Stimulated activated naive B cell treated with anti-CD40 and anti-IgM and Interleukin-4, amounts not matched to agents 10 μg/mL and 1 μg/mL and 100 μg/mL, for 72 hours (primary cell): ENCODE measurements at places on chromosomes 11 and 22.

DNA sequence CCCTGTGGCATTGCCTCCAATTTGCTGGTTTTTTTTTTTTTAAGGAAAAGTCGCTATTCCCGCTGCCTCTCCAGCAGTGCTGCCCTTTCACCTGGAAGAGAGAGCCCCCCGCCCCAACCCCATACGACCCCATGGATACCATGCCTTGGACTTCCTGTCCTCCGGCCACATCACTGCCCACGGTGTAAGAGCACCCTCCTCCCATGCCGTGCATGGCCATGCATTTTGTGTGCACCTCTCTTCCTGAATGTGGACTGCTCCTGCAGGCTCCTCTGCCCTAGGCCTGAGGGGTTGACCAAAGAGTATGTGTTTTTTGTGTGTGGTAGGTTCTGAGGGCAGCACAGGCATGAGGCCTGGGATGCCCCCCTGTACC lies 65.6 kb upstream of the SPON1 start:
- no peak for DNase-seq

DNA sequence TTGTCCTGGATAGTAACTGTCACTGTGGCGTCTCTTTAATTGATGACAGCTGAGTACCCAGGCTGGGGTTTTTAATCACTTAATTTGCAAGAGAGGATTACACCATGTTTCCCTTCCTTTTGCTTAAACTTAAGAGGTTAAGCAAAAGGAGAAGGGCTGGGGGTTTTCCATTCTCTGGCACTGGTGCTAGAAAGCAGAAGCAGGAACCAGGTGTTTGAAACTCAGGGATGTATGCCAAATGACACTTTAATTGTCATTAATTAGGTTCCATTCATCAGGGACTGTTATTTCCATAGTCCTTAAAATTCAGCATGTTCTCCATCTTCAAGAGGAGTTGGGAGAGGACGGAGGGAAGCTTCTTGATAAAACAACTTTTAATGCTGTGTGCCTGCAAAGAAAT lies 746.2 kb downstream of the NELL1 start:
- no peak for DNase-seq

GRCh38 chr11:8612522-8612921 lies 18.5 kb upstream of the STK33 start:
- DNase-seq = no peak

DNA sequence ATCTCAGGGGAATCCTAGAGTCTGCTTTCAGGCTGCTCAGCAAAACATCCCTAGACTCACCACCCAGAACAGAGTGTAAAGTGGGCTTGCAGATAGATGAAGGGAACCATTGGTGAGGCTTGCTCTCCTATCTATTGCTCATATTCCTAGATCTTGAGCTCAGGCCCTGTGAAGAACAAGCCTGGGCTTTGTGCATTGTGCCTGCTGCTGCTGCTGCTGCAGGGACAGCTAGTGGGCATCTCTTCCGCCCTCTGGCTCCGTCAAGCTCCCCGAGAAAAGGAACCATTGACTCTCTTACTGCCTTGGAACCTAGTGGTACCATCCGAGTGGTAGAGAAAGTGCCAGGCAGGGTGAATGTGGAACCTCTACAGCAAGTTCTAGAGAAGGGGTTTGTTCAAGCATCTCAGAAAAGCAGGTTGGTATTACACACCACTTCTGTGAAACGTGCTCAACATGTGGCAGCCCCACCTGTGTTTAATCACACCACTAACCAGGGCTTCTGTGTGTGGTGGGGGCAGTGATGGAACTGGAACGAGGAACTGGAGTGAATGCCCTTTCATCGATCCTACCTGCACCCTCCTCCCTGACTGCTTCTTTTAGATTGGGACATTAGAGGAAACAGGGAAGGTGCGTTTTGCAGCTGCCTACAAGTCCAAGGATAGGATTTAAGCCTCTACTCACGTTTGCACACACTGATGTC lies 4.4 kb downstream of the BACE1-AS start:
- no peak for DNase-seq

DNA sequence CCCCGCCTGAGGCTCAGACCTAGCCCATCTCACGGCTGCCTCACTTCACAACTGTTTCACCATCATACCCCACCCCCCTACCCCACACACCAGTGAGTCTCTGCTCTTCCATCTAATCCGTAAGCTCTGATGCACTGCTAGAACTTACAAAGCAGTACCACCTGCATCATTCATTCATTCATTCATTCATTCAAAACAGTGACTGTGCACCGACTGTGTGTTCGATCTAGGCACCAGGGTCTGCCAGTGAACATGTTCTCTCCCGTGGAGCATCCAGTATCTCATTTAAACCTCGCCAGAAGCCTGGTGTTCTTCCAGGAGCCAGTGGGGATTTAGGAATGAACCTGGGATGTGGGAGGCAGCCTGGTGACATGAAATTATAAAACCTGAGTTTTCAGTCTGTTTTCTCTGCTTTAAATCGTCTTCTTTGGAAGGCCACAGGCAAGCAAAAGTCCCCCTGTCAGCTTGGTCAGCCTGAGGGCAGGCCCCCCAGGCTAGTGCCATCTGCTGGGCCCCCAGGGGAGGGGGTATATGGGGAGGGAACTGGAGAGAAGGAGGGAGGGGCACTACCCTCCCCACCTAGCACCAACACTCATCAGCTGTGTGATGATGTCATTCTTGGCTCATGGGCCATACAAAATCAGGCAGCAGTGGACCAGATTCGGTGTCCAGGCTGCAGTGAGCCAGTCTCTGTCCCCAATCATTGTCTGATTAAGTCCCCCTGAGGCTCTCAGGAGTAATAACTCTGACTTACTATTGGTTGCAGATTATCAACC lies 18.4 kb downstream of the TMPRSS6 start:
- DNase-seq = no peak

- no peak for DNase-seq
Measured at GRCh38 chr11:102798012-102798746, at the start of gene MMP1. Gene MMP1 (minus strand): TSS chr11:102798160. CDS start chr11:102798092, 68 bp downstream.

DNA sequence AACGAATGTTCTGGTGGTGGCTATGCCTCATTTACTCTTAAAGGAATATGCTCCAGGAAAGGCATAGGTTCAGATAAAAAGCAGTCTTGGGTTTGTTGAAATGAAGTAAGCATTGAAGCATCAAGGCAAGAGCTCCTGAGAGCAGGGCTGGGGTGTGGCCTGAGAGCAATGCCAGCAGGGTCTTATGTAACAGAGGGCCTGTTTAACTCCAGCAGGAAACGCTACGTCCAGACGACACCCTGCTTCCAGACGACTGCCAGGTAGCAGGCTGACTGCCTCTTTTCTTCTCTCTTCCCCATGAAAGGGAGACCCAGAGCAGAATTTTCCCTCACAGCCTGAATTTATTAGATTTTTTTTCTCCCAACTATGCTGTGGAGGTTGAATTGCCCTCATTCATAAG lies 127.2 kb upstream of the SLC5A12 start:
- no peak for DNase-seq

GRCh38 chr11:49377978-49378377 lies 169.6 kb upstream of the FOLH1 start:
- DNase-seq = no peak

DNA sequence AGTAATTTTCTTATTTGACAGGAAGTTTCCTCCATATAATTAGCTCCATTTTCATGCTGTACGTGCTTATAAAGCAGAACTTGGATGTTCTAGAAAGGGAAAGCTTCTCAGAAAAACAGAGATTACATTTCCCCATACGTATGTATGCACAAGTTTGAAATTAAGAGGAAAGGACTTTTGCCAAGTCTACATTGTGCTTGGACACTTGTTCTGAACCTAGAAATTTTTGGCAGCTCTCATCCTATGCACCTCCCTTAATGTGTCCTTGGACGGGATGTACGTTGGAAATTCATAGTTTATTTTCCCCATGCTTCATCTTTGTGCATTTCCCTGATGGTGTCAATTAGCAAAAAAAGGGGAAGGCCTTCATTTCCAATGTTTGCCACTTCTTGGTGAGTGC lies 322.7 kb downstream of the BLID start:
- no peak for DNase-seq
